ENCODE measurements at places on chromosomes 5 and 9.
A peak's percentile ranks its signal among the peaks of the same experiment; 100 is the strongest.

GRCh38 chr5:4532705-4533080, 607.4 kb upstream of the ADAMTS16 start:
- DNase-seq = no peak

GRCh38 chr5:71836559-71837112, 117.6 kb downstream of the CARTPT start:
- DNase-seq = no peak

GRCh38 chr5:179872828-179873575, 14.4 kb upstream of the MRNIP start:
- DNase-seq = no peak

- no peak for DNase-seq
These were observed 43.9 kb downstream of the AMBP start for GRCh38 chr9:114034196-114034595.

GRCh38 chr5:8500426-8500825, 631.5 kb downstream of the MTRR start:
- DNase-seq = peak; percentile 38

- DNase-seq = no peak
These were observed 149.5 kb upstream of the PANK3 start for GRCh38 chr5:168728546-168729211.

DNA sequence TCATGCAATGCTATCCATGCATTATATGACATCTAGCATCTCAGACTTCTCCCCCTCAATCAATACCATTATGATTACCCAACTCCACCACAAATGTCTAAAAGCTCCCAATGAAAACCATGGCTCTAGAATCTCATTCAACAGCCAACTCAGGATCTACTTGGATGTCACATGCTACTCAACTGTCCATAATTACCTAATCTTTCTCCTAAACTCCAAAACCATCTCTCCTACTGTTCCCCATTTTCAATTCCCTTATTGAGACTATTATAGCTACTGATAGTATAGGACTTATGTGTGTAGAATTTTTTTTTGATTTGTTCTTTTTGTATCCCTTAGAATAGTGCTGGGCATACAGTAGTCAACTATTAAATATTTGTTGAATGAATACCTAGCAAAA, 8.2 kb upstream of the STRBP start:
- DNase-seq = no peak

DNA sequence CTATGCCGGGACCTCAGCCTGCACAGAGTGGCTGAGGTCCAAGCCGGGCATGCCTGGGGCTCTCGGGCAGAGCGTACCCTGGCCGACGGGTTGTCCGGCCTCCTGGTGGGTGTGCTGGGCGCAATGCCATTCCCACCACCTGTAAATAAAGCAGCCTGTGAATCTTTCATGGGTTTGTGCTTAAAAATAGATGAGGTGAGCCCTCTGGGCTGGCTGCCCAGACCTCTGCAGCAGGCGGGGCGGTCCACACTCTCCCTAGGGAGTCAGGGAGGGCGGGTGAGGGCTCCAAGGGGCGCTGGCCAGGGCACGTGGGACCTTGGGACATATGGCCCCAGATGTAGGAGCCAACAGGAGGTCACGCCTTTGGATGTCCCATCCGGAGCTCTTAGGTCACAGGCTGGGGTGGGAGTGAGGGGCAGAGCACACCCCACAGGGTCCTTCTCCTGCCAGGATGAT, 3.6 kb upstream of the AGPAT2 start:
- DNase-seq = no peak

GRCh38 chr9:13992138-13993088, 321.5 kb downstream of the NFIB start:
- DNase-seq = no peak

DNA sequence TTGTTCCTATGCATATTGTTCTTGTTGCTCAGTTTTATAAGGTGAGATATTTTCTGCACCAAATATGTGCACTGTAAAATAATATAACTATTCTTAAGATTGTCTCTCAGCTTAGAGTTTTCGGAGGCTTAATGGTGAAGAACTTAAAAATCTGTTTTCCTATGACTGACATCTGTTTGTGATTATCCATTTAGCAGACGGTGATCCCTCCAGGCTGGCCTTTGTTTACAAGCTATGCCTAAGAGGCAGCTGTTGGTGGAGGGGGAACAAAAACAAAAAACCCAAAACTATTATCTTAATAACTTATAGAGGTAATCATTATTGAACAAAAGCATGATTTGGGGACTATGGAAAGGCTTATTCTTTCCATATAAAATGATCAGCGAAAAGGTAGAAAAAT, 658 bp downstream of the PDCD1LG2 start:
- DNase-seq = no peak

DNA sequence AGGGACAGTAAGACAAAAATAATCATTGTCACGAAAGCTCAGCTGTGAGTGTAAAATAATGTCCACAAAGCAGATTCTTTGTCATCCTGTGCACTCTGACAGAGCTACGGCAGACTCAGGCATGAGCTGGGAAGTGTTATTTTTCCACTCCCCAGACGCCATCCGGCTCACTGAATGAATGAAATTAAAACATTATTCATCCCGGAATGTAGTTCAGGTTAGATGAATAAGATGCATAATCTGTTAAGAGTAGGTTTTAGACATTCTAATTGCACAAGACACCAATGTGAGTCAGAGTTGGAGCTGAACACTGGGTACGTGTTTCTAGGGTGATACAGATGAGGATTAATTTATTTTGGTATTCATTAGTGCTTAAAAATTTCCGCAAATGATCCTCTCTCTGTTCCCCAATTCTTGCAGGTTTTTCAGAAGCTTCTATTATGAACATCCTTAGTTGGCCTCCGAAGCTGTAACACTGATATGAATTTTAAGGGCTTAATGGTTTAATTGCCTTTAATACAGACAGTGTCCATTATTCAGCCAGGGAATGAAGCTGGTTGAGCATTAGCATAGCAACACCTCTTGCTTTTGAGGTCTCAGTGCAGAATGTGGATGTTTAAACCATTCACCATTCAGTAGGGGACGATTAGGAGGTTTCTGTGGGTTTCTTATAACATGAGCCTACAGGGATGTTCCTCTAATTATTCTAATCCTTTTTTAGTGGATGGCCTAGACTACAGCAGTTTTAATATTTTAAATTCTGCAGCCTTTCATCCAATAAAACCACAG, 65.6 kb upstream of the FRRS1L start:
- DNase-seq = peak; percentile 31

- no peak for DNase-seq
These were observed 1539.0 kb upstream of the NUDT12 start for GRCh38 chr5:105101577-105101976.

GRCh38 chr5:170100066-170100943, 5.4 kb upstream of the FOXI1 start:
- peak; percentile 77 for DNase-seq

DNA sequence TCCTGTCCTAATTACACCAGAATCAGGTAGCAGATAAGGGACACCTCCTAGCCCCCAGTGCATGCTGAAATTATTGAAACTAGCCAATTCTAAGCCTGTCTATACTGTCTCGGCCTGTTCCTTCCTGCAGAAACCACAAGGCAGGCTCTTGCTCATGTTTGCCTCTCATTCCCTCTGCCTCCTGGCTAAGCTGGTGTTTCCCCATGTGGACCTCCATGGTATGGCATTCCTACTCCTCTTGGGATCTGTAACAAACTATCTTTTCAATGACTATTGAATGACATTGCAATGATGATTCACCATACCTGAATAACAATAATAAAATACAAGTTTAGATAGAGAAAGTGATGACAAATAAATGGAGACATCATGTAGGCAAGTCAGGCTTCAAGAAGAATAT, 35.6 kb upstream of the ADAMTS16 start:
- DNase-seq = no peak

DNA sequence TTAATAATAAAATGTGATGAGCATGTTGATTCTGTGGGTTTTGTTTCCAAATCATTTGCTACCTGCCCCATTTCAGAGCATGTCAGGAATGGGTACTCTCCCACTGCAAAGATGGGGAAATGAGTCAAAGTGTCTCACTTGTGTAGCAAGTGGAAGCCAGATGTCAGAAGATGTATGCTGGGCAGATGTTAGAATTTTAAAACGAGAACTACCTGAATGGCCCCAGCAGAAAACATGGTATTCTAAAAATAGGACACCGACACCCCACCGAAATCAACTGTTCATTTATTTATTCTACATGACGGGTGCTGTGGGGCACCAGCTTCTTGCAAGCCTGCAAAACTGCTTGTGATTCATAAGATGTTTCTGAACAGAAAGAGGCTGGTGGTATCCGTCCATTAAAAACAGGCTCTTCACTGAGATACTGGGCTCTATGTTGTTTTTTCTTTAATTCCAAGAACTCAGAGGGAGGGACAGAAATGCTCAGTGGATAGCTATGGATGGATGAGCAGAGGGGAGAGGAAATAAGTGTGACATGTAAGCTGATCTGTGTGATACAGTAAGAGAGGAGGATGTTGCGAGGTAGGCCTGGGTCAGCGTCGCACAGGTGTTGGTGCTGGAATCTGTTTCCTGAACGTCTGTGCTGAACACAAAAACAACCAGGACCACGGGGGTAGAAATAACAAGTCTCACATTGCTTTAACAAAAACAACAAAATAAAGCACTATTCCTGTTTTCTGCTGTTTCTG, 157.2 kb downstream of the EFNA5 start:
- no peak for DNase-seq

- no peak for DNase-seq
These were observed 186.3 kb downstream of the NR3C1 start for GRCh38 chr5:143217065-143217803.

GRCh38 chr5:176151281-176151680, 86.9 kb upstream of the SIMC1 start:
- DNase-seq = no peak

- DNase-seq = no peak
These were observed 70.4 kb downstream of the OTP start for GRCh38 chr5:77568082-77568481.

DNA sequence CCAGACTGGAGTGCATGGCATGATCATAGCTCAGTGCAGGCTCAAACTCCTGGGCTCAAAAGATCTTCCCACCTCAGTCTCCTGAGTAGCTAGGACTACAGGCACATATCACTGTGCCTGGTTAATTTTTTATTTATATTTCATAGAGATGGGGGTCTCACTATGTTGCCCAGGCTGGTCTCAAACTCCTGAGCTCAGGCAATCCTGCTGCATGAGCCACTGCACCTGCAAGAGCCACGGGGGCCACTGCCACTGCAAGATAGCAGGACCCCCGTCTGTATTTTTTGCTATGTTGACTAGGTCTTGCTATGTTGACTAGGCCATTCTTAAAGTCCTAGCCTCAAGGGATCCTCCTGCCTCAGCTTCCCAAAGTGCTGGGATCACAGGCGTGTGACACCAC, 6.5 kb downstream of the CYSTM1 start:
- no peak for DNase-seq

- DNase-seq = peak; percentile 93
These were observed at the start of gene STING1 for GRCh38 chr5:139482050-139482889. TSS of gene STING1 (minus strand) at chr5:139482758. CDS start at chr5:139481704, 1,054 bp downstream.

- no peak for DNase-seq
These were observed 23.5 kb upstream of the HAND1 start for GRCh38 chr5:154501566-154501965.

All from AG08395 (cell line).